Stimulated activated CD4-positive, alpha-beta T cell treated with anti-CD3 and anti-CD28 coated beads, Interleukin-1b, Interleukin-23, amount 100 ng/mL, for 1 hour (primary cell): ENCODE measurements at places on chromosomes 16 and 17.

GRCh38 chr17:70772761-70773160 lies 603.4 kb downstream of the KCNJ2 start:
- no peak for DNase-seq

GRCh38 chr16:85125570-85126393 lies 13.5 kb upstream of the CIBAR2 start:
- DNase-seq: no peak

DNA sequence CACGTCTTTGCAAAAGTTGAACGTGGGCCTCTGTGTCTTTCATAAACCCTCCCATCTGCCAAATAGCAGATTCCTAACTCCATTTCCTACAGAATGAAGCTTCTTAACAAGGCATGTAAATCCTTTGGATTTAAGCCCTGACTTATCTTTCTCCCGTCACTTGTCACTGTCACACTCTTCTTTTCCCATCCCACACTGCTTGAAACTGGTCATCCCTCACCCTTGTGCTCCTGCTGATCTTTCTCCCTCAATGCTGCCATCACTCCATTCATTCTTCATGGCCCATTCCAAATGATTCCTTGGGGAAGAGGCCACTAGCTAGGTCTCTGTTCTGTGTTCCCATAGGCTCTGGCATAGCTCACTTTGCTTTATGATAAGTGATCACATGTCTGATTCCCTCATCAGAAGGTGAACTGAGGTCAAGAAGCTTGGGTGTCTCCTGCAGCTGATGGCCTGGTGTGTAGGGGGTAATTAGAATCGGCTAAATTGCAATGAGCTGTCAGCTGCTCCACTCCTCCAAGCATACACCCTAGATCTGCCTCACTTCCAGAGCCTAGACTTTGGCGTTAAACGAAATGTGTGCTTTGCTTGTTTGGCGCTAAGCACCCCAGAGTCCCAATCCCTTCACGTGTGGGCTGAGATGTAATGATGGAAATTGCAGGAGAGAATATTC lies 61.7 kb downstream of the PECAM1 start:
- DNase-seq: no peak

DNA sequence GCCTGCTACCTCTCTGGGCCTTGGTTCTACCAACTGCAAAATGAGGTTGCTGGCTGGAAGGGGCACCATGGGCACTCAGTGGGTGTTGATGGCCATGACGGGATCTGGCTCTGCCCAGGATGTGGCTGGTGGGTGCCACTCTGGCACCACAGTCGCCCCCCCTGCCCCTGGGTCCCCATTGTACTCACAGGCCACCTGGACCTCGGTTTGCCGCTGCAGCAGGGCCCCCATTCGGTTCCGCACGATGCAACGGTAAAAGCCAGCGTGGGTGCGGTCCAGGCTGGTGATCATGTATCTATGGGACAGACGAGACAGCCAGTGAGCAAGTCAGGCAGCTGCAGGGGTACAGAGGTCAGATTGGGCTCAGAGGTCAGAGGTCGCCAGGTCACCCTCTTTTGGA lies 160.1 kb upstream of the CDC42EP4 start:
- no peak for DNase-seq

- DNase-seq: no peak
These were observed 9.5 kb downstream of the METRNL start for GRCh38 chr17:83088909-83089308.

- no peak for DNase-seq
These were observed 1531.9 kb upstream of the CDH8 start for GRCh38 chr16:63568164-63568563.

GRCh38 chr16:81388357-81388756 lies 56.3 kb upstream of the CMIP start:
- DNase-seq: no peak

GRCh38 chr17:60089096-60089806 lies 10.5 kb upstream of the HEATR6 start:
- DNase-seq: no peak

- no peak for DNase-seq
These were observed 14.2 kb downstream of the ERI2 start for GRCh38 chr16:20791923-20792612.

DNA sequence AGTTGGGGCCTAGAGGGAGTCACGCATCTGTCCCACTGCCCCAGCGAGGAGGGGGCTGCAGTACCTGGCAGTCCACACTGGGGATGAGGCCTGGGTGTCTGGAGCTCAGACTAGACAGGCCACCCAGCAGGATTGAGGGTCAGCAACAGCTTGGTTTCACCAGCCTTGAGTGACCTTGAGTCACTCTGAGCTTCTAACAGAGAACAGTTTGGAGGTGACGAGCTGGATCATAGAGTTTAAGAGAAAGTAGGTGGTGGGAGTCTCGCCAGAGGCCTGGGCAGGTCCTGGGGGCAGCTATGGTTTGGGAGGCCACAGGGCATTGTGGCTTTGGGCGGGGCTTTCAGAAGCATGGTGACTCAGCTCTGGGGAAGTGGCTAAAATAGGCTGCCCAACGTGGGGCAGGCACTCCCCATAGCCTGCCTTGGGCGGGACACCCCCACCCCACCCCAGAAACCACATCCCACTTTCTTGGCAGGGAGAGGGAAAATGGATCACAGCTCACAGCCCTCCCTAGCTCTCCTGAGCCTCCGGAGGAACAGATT lies 20.5 kb downstream of the CDC42EP4 start:
- no peak for DNase-seq

DNA sequence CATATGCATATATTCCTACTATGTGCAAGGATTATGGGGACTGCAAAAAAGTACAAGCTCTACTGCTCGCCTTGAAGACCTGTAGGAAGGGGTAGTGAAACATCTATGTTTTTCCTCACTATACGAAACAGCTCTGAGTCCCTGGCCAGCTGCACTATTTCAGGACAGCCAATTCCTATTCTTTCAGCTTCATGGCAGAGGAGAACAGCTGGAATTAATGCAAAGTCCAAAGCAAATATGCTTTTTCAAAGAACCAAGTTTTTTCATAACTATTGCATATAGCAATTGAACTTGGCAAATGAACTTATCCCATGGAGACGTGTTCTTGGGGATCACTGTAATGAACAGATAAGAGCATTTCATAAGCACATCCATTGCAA lies 122.3 kb downstream of the SPACA3 start:
- DNase-seq: no peak

- no peak for DNase-seq
These were observed 89.0 kb downstream of the SALL1 start for GRCh38 chr16:51062039-51062438.

DNA sequence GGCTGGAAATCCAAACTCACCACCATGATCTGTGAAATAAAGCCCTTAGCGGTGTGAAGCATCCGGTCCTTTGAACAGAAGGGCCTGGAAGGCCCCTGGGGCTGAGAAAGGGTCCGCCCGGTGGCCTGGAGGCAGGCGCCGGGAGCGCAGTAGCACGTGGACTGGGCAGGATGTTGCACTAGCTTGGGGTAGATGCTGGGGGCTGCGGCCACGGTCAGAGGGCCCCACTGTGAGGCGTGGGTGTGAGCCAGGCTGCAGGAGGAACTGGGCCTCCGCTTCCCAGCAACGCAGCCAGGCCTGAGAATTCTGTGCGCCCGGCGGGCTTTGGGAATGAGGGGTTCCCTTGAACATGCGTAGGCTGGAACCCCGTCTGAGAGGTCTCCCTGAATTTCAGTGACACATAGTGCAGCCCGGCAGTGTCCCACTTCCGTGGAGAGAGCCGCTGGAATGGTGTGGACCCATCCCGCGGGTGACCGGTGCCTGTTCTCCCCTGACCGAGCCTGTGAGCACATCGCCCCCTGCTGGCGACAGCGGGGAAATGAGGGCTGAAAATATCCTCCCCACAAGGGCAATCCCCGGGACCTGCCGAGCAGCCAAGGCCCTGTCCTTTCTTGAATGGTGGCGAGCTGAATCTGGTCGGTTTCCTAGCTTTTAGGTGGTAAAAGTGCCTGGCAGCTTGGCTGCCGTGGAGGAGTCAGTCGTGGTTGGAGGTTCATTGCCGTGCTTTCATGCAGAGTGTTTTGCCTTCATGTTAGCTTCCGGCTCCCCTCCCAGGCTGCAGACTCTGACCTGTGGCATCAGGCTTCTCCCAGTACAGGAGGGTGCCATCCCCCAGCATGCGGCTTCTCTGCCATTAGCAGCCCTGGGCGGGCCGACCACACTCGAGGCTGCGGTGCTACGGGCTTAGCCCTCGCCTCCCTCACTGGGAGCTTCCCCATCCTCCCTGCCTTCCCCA lies 43.8 kb downstream of the DNAJA2 start:
- DNase-seq: peak; percentile 54

DNA sequence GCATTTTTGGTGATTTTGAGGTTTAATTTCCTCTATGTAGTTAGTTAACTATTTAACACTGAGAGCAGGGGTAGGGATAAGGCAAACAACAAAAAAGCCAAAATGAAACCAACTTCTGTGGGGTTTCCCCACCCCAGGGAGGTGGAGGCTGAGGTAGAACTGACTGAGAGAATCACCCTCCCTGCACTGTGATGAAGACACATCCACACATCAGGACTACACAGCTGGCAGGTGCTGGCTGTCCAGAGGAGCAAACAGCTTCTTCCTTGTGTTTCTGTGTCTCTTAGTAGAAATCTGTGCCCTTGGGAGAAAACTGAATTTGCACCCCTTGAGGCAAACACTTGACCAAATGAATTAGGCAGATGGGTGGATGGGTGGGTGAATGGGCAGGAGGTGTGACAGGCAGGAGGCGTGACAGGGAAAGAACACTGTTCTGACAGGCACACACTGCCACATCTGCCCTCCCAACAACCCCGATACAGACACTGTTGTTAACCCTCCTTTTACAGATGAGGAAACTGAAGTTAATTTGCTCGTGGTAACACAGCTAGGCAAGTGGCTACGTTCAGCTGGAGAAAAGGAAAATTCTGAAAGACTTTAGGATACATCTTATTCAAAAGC lies 62.9 kb upstream of the AMZ2 start:
- DNase-seq: no peak

DNA sequence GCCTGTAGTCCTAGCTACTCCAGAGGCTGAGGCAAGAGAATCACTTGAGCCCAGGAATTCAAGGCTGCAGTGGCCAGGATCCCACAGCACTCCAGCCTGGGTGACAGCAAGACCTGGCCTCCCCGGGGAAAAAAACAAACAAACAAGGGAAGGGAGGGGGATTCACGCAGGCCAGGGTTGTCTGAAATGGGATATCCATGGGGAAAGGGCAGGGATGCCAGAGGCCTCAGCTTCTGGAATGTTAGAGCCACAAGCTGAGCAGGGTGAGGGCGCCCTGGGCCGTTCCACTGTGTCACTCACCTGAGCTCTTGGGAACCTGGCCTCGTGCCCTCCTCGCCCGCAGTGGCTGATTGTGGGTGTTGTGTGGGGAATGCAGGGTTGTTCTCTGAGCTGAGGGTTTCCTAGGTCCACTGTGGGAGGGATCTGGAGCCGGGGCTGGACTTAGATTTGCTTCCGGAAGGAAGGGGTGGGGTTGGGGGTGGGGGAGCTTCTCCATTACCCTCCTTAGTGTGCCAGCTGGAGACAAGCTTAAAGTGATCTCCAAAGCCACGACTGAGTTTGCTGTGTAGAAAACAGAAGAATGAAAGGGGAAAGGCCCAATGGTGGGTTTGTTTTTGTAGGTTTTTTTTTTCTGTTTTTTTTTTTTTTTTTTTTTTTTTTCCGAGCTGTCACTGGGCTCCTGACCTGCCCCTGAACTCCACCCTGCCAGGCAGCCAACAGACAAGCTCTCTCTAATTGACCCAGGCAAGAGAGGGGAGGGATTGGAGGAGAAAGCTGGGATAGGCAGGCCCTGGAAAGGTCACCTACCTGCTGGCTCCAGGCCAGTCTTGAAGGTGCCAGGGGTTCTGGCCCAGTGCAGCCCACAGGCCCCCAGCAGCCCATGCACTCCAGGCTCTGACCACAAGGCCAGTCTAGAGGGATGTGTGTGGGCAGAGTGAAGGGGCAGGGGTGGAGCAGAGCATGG lies at the start of gene SULT1A1:
SULT1A1 (minus strand) TSS at position 414 of the 964 bp plus-strand sequence. CDS start 1,189 bp downstream, outside the sequence.
- DNase-seq: no peak

- peak; percentile 73 for DNase-seq
These were observed 2.7 kb upstream of the SPG7 start for GRCh38 chr16:89505204-89506112.

- no peak for DNase-seq
These were observed 121.9 kb upstream of the GSE1 start for GRCh38 chr16:85491058-85491771.

GRCh38 chr16:30004811-30005242 lies 6.0 kb downstream of the DOC2A start:
- no peak for DNase-seq

DNA sequence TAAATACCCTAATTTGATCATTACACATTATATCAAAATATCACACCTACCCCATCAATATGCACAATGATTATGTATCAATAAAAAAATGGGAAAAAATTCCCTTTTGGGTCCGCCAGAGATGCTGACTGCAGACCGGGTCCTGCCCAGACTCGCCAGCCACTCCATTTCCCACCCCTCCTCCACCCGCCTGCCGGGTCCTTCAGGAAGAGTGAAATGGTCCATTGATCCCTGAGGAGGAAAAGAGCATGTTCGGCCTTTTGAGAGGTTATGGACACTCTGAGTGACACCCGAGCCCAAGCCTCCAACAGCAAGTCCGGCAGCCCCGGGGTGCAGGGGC lies 123.9 kb upstream of the ZFHX3 start:
- DNase-seq: no peak

- peak; percentile 97 for DNase-seq
These were observed at the start of gene NFATC3 for GRCh38 chr16:68085259-68086071. TSS of gene NFATC3 (plus strand) at chr16:68085370. CDS start at chr16:68085682, 312 bp downstream.

DNA sequence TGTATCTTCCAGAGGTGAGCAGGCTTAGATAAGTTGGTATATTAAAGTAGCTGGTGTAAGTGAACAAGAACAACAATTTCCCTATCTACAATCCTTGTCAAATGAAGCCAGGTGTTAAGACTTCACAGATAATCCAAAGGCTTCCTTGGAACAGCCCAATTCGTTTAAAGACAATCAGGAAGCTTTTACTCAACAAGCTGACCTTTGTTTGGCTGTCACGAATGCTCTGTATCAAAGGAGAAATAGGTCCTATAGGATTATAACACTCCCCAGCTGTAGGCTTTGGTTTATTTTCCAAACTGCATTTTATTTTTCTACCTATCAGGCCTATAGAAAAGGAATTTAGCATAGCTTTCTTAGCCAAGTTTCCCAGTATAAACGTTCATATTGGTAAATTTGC lies 766.5 kb upstream of the GOT2 start:
- DNase-seq: no peak

GRCh38 chr17:57993471-57994365 lies 5.7 kb upstream of the VEZF1 start:
- DNase-seq: no peak

GRCh38 chr17:76527430-76528111 lies 9.9 kb downstream of the CYGB start:
- no peak for DNase-seq

- no peak for DNase-seq
These were observed 185.0 kb downstream of the TANC2 start for GRCh38 chr17:63150994-63151464.

DNA sequence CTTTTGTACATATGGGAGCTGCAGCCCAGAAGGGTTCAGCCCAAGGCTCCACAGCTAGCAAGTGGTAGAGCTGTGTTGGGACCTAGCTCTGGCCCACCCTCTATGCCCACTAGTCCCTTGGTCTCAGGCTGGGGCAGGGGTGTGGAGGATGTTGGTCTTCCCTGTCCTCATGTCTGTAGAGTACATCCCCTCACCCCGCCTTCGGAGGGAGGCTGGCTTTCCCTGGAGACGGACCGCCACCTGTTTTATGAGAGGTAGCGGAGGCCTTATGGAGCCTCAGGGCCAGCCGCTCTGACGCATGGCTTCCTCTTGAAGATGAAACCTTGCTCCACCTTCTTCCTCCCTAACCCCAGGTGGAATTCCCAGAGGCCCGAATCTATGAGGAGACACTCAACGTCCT lies 8.4 kb downstream of the TNFAIP1 start:
- DNase-seq: no peak
